ENCODE measurements at places on chromosomes 5 and 9. TPM values are rescaled to one million over a fixed set of nuclear protein-coding genes. Genes with fewer than 3 reads are reported as not detected.

DNA sequence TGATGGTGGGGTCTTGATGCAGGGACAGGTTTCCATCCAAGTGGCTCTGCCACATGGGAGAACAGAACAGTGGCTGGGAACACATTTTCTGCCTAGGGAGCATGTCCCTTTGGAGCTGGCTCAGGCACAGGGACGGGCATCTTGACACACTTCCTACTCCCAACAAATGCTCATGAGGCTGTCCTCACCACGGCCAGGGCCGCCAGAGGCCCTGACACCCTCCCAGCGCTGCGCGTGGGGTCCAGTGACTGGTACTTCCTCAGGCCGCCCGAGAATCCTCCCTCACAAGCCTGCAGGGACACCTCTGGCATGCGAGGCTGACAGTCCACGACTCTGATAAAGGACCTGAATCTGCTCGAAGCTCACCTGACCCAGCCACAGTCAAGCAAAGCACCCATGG lies 61.0 kb upstream of the SARDH start:
- H3K4me3 ChIP-seq, result no peak overlapping the region
- no peaks in the 10 kb centered on the region for H3K36me3 ChIP-seq
- no peak for DNase-seq
- no peaks in the 10 kb centered on the region for H3K4me1 ChIP-seq
- H3K27ac ChIP-seq, result no peak overlapping the region

DNA sequence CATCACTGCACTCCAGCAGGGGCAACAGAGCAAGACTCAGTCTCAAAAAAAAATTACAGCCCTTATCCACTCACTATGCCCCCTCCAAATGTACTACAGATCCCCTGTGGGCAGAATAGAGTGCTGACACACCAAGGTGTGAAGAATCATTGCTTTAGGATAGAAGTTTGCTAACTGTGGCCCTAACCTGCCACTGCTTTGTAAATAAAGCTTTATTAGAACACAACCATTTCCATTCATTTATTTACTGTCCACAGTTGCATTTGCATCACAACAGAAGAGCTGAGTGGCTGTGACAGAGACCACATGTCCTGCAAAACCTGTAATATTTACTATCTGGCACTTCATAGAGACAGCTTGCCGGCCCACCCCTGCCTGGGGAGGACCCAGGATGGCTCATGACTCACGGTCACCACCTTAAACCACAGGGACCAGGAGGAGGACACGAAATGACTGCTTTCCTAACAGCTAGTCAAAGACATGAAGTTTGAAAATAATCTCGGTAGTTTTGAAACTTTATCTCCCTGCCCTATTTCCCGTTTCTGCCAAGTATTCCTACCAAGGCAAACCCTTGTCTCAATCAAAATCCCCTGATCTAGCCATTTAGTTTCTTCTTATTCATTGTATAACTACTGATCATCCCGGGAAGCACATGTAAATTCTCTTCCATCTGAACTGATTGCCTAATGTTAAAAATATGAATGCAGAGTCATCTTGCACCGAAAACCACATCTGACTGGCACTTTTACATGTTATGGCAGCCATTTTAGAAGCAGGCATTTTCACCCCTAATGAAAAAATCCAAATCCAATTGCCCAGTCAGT lies 206.1 kb downstream of the SLIT3 start:
- H3K4me3 ChIP-seq, result no peak overlapping the region
- no peak overlapping the region for H3K27ac ChIP-seq
- DNase-seq, result no peak
- H3K27me3 ChIP-seq, result peaks cover 2% of the 10 kb centered on the region
- no peaks in the 10 kb centered on the region for H3K36me3 ChIP-seq

AGXT2 gene
- not detected for total RNA-seq

SPATA31C1 gene
- total RNA-seq, result not detected

GRCh38 chr5:132335402-132335801 lies 34.1 kb upstream of the SLC22A5 start:
- peaks cover 6% of the 10 kb centered on the region for H3K4me1 ChIP-seq
- no peak overlapping the region for H3K27ac ChIP-seq
- H3K4me3 ChIP-seq, result no peak overlapping the region
- DNase-seq, result no peak
- no peaks in the 10 kb centered on the region for H3K36me3 ChIP-seq

GRCh38 chr9:25684321-25684720 lies 6.1 kb upstream of the TUSC1 start:
- no peak for DNase-seq
- no peak overlapping the region for H3K27ac ChIP-seq
- no peaks in the 10 kb centered on the region for H3K27me3 ChIP-seq
- H3K4me1 ChIP-seq, result no peaks in the 10 kb centered on the region
- H3K4me3 ChIP-seq, result no peak overlapping the region

DNA sequence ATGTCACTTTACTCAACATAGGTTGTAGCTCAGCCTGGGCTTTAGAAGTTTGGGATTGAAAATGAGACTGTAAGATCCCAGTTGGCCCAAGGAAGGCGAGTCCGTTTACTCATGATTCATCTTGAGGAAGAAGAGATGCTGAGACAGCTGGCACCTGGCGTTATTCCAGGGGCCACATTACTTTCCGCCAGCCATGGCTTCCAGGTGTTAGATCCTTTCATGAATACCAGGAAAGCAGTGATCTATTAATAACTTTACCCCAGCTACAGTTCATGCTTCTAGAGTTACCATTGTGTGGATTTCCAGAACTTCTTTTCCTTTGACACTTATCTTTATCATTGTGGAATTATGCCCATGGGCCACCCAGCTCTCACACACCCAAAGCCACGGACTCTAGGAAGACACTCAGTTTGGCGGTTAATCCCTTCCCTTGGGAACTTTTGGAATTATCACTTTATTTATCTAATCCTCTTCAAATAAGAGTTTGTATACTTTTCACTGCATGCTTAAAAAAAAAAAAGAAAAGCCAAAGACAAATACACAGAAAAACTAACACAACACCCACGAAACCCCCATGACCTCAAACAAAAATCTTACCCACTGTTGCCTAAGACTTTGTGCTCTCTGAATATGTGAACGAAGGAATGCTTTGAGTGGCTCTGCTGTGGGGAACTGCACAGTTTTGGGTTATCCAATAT lies 26.9 kb downstream of the RAI14 start:
- no peaks in the 10 kb centered on the region for H3K27me3 ChIP-seq
- no peak for DNase-seq
- H3K36me3 ChIP-seq, result no peaks in the 10 kb centered on the region

CDKN2A gene
- total RNA-seq, result 5.8 TPM

- H3K27me3 ChIP-seq, result peaks cover 21% of the 10 kb centered on the region
- H3K27ac ChIP-seq, result no peak overlapping the region
- DNase-seq, result no peak
- peaks cover 19% of the 10 kb centered on the region for H3K4me1 ChIP-seq
- H3K4me3 ChIP-seq, result no peak overlapping the region
- no peaks in the 10 kb centered on the region for H3K36me3 ChIP-seq
Observed at GRCh38 chr5:86918246-86918645, 300.5 kb downstream of the COX7C start.

DNA sequence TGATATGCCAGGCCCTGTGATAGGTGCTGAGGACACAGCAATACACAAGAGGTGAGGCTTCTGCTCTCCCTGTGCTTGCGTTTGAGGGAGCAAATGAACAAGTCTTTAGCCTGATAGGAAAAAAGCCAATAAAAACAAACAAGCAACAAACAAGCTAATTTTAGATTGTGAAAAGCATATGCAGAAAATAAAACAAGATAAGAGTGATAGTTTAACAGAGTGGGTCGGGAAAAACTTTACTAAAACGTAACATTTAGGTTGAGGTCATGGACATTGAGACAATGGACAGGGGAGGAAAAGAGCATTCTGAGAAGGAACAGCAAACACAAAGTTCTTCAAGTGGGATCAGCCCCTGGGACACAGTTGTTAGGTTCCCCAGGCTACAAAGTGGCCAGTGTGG lies 4.3 kb downstream of the SMIM3 start:
- no peaks in the 10 kb centered on the region for H3K27me3 ChIP-seq
- H3K4me1 ChIP-seq, result peaks cover 69% of the 10 kb centered on the region
- H3K27ac ChIP-seq, result peak overlapping the region; percentile 85
- no peak for DNase-seq
- H3K36me3 ChIP-seq, result peaks cover 48% of the 10 kb centered on the region
- peak overlapping the region; percentile 57 for H3K4me3 ChIP-seq

GRCh38 chr5:113223315-113223714 lies 211.5 kb downstream of the TSSK1B start:
- no peaks in the 10 kb centered on the region for H3K4me1 ChIP-seq
- H3K27me3 ChIP-seq, result peaks cover 11% of the 10 kb centered on the region
- no peak overlapping the region for H3K4me3 ChIP-seq
- H3K36me3 ChIP-seq, result no peaks in the 10 kb centered on the region

SPATA31A3 gene
- not detected for total RNA-seq

CERT1 gene
- 38.6 TPM for total RNA-seq

BARHL1 gene
- not detected for total RNA-seq

GMCL2 gene
- total RNA-seq, result not detected

SLC6A18 gene
- not detected for total RNA-seq

GRCh38 chr5:1127959-1128785 lies 16.3 kb upstream of the SLC12A7 start:
- H3K4me1 ChIP-seq, result peaks cover 3% of the 10 kb centered on the region
- no peak for DNase-seq
- H3K27me3 ChIP-seq, result peaks cover 16% of the 10 kb centered on the region
- H3K36me3 ChIP-seq, result no peaks in the 10 kb centered on the region
- no peak overlapping the region for H3K4me3 ChIP-seq

DNA sequence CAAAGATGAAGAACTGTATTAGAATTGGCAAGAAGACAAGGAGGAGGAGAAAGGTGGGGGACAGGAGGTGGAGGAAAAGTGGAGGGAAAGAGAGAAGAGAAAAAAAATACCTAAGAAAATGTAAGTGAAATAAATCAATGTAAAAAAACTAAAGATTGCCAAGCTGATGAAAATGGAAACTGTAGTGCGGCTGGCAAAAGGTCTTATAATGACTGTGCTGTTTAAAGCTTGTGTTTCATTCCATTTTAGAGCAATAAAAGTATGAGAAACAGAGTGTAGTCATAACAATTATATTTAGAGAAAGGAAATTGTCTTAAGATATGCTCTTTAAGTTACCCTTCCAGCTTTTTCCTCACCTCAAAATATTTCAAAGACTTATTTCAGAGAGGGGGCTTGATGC lies 670.5 kb upstream of the SEMA6A start:
- H3K27me3 ChIP-seq, result no peaks in the 10 kb centered on the region
- no peak for DNase-seq
- no peak overlapping the region for H3K4me3 ChIP-seq

CCDC171 gene
- total RNA-seq, result 1.8 TPM

GLDC gene
- 1.0 TPM for total RNA-seq

MAMDC2 gene
- total RNA-seq, result not detected

Measured in activated T-helper 2 cell treated with anti-CD3 and anti-CD28 coated beads, Interferon-gamma antibody, Interleukin-2, Interleukin-4, amounts not matched to agents 10 μg/mL and 5 μg/mL and 100 μg/mL, durations not matched to agents 14 hours and 24 hours and 36 hours (primary cell).